ENCODE measurements at places on chromosomes 1 and 21.

GRCh38 chr1:229479660-229480399, 28.3 kb downstream of the NUP133 start:
- peak; percentile 9 for DNase-seq

GRCh38 chr1:228511546-228512445, 24.6 kb downstream of the RNF187 start:
- no peak for DNase-seq

DNA sequence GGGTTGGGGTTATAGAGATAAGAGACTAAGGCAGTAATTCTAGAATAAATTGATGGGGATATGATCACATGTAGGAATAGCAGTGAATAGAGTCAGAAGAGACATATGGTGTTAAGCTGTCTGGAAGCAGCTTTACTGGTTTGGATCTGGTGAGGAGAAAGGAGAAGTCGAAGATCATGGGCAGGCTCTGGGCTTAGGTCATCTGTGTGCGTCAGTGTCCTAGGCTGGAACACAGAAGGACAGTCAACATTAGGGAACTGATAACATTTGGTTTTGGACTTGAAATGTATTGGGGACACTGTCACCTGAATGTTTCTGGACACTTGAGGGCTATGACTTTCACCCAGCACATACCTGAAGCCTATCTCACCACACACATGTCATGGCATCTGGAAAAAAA, 13.9 kb upstream of the GRIK1 start:
- DNase-seq: no peak

DNA sequence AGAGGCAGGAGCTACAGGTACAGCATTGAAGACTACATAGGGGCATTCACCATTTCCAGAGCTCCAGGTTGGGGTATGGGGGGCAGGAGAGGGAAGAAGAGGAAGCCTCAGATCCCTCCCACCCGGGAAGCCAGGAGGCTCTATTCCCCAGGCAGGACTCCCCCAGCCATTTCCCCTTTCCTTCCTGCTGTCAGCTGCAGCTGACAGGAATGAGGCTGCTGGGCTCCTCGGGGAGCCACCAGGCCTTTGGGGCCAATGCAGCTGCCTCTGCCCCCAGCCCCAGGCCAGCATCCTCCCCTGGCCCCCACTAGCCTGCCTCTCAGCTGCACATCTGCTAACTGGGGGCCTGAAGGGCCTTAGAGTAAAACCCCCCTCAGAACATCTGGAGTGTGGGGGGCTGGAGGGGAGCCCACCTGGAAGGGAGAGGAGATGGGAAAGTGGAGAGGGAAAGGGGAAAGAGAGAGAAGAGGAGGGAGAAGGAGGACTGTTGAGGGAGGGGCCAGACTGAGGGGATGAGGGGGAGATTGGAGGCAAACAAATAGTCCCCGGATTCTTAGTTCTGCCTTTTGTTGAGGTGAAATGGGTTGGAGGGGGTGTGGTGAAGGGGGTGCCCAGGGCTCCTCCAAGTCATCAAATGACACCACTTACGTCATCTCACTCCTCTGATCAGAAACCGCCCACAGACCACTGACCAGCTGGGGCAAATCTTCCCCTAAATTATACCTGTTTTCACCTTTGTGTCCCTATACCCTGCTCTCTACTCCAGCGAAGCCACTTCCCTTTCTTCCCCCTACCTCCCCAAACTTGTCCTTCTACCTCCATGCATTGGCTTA, 58.0 kb downstream of the LGR6 start:
- no peak for DNase-seq

GRCh38 chr1:43509007-43509739, 21.5 kb upstream of the PTPRF start:
- DNase-seq: no peak

DNA sequence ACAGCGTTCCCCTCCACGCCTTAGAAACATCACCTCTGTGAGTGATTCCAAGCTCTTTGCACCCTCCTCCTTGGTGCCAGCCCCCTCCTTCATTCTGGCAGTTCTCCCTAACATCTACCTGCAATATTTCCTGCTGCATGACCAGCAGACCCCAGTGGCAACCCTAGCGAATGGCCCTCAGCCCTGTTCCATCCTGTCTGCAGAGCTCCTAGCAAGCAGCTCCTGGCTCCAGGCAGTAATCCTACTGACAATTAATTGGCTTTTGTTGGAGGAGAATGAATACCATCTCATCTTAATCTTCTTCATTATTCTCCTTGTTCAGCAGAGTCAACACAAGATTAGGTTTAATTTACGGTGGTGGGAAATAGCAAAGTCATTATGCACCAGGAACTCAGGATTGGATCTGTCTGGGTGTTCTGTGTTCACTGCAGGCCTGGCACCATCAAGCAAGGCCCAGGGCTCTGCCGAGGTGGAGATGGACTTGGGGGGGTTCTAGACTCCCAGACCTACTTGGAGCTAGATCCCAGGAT, 12.4 kb downstream of the FBXO2 start:
- no peak for DNase-seq

DNA sequence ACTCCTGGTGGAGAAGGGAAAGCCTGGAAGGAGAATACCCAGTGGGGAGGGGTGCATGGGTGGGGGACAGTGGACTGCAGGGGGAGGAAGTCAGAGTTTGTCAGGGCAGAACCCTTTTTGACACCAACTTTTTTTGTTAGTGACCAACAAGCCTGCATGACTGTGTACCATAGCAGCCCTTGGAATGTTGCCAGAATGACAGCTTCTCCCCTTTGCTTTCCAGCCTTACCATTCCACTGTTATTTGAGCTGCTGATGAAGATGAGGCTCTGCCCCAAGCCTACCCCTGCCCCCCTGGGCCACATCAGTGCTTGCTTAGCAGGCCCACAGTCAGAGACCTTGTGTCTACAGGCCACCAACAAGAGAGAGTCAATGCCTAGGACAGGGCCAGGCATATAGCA, 341.2 kb downstream of the HHAT start:
- DNase-seq: no peak

DNA sequence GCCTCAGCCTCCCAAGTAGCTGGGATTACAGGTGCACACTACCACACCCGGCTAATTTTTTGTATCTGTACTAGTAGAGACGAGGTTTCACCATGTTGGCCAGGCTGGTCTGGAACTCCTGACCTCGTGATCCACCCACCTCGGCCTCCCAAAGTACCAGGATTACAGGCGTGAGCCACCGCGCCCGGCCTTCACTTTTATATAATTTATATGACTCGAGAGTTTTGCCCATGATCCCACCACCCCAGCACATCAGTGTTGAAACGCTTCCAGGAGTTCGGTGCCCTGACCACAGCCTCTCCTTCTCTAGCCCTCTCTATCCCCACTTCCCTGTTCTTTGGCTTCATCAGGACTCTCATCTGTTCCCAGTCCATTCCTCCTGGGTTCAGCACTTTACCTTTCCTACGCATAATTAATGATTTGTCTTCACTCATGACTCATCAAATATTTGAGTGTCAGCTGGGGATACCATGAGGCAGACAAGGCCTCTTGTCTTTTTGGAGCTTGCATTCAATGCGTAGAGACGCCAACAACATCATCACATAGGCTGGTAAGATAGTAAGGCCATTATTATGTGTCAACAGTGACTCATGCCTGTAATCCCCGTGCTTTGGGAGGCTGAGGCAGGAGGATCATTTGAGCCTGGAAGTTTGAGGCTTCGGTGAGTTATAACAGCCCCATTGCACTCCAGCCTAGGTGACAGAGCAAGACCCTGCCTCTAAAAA, 1.4 kb downstream of the PMF1 start:
- no peak for DNase-seq

- no peak for DNase-seq
Observed at GRCh38 chr1:9127395-9128165, 1.3 kb downstream of the GPR157 start.

GRCh38 chr1:44602634-44603628, 71.3 kb downstream of the TMEM53 start:
- DNase-seq: no peak

- DNase-seq: no peak
Observed at GRCh38 chr1:22646384-22646783, 3.0 kb downstream of the C1QC start.

DNA sequence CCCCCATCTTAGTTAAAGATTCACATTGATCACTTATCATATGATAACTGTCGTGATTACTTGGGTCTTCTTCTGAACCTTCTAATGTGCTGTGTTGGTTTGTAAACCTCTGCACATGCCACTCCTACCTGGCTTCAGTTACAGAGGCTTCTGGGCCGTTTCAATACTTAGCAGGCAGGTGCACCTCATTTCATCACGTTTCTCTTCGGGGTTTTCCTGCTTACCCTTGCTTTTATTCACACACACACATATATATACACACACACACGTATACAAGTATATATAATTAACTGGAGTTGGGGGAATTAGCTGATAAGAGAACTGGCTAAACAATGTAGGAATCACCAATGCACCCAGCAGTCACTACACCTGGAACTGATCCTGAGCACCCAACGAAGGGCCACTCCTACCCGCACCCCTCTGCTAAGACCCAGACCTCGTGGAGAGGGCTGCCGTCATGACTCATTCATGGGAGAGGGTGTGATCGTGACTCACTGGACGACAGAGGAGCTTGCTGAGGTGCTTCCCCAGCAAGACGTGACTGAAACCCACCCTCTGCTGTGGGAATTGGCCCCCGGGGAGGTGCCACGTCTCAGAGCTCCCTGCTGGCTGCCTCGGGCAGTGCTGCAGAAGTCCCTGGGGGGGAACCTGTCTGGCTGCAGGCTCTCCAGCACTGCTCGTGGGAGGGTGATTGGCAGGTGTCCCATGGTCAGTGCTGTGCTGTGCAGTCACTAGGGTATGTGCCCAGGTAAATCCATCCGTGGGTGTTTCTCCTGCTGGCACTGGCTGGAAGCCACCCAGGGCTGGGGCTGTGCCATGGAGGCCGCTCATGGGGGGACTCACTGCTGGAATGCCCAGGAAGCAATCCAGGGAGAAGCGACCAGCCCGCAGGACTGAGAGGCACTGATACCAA, 166.6 kb downstream of the DYRK1A start:
- no peak for DNase-seq

GRCh38 chr1:234987415-234988154, 141.1 kb downstream of the TOMM20 start:
- DNase-seq: no peak

- DNase-seq: no peak
Observed at GRCh38 chr1:116328671-116329070, 44.4 kb upstream of the ATP1A1 start.

DNA sequence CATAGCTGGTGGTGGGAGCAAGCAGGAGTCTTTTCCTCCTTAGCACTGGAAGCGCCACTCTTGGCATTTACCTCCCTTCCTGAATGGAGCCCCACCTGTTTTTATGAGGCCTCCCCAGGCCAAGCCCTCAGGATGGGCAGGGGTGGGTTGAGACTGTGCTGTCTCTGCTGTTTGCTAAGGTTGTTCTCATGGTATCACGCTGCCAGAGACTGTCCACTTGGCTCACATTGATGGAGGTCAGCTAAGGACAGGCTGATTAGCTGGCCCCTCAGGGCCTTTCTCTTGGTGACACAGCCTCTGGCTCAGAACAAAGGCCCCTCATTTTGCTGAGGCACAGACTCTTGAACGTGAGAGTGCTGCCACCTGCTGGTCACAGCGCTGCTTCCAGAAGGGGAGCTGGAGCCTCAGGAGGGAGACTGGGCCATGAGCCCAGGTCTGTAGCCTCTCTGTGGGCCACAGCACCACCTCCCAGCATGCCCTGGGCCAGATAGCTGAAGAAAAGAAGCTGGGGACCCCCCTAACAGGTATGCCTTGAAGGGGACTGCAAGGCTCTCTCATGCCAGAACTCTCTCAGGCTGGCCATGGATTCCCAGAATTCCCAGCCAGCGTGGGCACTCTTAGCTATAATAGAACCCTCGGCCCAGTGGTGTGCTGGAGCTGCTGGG, 85.6 kb downstream of the CD58 start:
- DNase-seq: peak; percentile 61

DNA sequence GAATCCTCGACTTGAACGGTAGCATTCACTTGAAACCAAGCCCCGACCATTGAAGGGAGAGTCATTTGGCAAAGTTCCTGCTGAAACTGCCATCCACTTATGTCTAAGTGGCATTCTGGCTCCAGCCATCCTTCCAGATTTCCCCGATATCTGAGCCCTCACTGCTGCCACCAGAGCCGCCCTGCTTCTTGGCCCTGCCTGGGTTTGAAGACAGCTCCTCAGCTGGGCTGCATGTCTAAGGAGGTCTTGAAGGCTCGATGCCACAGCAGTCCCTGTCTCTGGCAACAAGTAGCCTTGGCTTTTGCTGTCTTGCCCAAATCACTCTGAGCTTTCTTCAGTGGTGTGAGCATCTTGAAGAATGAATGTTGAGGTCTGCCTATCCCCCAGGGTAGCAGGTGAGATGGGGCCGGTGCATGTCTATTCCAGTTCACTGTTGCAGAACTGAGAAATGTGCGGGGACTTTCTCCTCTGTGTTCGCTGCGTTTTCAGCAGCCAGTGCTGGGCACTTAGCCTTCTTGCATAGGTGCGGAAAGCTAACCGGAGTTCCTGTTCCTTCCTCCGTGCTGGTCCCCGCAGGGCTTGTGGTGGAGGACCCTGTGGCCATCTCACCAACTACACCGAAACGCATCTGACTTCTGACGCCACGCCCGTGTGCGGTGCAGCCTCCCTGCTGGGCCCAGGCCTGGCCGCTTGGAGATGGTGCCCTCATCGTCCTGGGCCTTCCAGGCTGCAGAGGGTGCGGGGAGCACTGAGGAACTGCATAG, 29.2 kb downstream of the MAN1C1 start:
- no peak for DNase-seq

DNA sequence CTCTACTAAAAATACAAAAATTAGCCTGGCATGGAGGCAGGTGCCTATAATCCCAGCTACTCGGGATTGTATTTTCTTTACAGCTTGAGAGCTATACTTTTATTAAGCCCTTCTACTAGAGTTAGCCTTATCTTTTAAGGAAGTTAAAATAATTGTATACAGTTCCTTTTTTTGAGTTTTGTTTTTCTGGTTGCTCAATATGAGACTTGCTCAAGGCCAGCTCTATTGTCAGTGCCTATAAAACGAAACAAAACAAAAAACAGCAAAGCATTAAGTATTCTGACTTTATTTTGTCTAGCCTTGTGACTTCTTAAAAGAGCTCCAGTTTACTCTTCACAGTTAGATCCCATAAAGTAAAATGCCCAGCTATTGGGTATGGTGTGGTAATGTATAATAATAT, 17.2 kb downstream of the PKN2 start:
- no peak for DNase-seq

- DNase-seq: peak; percentile 25
Observed at GRCh38 chr1:7902478-7903085, 38.1 kb downstream of the TNFRSF9 start.

DNA sequence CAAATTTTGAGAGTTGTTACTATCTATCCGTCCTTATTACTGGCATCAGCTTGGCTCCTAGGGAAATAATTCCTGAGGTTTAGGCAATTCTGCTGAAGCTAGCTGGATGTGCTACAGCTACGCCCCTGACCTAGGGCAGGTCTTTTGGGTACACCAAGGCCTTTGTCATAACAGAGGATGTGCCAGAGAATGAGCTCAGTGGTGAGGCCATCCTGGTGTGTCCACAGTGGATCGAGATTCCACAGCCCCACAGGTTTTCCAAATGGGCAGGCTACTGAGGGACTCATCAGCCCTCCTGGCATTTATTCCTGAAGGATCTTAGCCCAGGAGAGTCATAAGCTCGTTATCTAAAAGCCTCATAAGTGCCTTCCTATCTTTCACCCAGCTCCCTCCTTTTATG, 475.2 kb upstream of the USP24 start:
- no peak for DNase-seq

- DNase-seq: peak; percentile 16
Observed at GRCh38 chr1:5993556-5994491, 1.6 kb upstream of the NPHP4 start.
